ENCODE measurements at places on chromosomes 12 and 14.

DNA sequence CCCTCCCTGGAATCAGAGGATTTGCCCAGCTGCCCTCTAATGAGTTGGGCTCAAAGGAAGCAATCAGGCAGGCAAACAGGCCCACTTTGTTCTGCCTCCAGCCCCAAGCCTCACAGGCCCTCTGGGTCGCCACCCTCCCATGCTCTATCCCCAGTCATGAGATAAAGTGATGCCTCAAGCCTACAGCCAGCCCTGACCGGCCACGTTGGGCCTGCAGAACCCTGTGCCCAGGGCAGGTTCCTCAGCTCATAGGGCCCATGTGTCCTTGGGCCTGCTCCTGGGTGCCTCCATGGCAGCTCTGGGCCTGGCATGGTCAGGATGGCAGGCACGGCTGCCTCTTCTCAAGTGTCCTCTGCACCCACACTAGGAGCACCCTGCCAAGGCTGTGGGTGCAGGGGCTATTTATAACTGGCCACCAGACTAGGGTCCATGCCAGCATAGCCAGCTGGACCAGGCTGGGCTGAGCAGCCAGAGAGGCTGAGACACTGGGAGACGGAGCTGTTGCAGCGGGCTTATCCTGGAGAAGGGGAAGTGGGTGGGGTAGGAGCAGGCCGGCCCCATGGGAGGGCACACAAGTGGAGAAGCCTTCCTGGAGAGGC is 20.2 kb downstream of the HDAC7 start:
- no peak for DNase-seq
- no peaks in the 10 kb centered on the region for H3K27me3 ChIP-seq
- H3K36me3 ChIP-seq = peaks cover 28% of the 10 kb centered on the region
- H3K4me3 ChIP-seq = no peak overlapping the region

GRCh38 chr12:94225947-94226630 is 77.7 kb downstream of the PLXNC1 start:
- no peak overlapping the region for H3K27ac ChIP-seq
- H3K27me3 ChIP-seq = no peaks in the 10 kb centered on the region
- no peak overlapping the region for H3K4me3 ChIP-seq
- H3K36me3 ChIP-seq = no peaks in the 10 kb centered on the region
- H3K4me1 ChIP-seq = no peaks in the 10 kb centered on the region

DNA sequence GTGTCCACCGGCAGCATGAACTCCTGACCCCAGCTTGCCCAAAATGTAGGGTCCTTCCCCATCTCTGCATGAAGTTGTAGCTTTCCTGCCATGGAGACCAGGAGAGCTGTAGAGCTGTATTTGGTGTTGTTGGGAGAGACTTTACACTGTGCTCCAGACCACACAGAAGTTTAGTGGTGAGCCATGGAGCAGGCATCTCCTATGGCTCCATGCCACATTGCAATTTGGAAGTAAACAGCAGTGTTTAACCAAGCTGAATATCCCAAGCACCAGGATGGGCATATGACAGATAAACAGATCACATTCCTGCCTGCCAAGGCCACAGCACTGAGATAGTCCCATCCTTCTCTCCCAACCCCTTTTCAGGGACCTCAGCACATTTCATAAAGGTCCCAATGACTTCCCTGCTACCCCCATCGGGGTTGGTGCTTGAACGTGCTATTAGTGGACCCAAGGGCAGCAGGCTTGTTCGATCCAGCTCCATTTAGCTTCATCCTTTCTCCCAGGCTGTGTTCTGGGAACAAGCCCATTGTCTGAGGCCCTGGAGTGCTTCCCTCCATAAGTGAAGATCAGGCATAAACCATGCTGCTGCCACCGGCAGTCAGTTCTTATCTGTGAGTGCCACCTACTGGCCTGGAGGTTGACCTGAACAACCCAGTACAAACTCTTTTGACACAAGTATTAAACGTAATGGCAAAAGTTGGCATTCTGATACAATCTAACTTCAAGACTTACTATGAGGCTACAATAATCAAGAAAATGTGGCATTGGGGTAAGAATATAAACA is 172.3 kb upstream of the ATXN7L3B start:
- H3K27me3 ChIP-seq = no peaks in the 10 kb centered on the region
- no peaks in the 10 kb centered on the region for H3K36me3 ChIP-seq
- no peaks in the 10 kb centered on the region for H3K4me1 ChIP-seq
- no peak overlapping the region for H3K27ac ChIP-seq

DNA sequence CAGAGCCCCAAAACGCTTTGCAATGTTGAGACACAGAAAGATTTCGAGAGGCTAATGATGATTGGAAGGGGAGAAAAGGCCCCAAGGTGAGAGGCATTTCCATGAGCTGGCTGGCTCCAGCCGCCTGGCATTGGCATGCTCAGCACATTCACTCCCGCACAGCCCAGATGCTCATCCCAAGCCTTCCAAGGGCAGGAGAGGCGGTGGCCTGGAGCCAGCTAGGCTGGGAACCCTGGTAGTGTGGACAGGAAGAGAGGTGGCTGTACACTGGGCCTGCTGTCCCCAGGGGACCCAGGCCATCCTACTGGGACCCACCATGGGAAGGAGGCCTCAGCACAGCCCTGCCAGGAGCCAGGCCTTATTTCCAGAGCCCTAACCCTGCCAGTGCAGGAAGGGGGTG is 72.2 kb downstream of the SPTB start:
- H3K36me3 ChIP-seq = no peaks in the 10 kb centered on the region
- no peak for DNase-seq
- H3K4me1 ChIP-seq = no peaks in the 10 kb centered on the region
- H3K4me3 ChIP-seq = no peak overlapping the region
- no peak overlapping the region for H3K27ac ChIP-seq

DNA sequence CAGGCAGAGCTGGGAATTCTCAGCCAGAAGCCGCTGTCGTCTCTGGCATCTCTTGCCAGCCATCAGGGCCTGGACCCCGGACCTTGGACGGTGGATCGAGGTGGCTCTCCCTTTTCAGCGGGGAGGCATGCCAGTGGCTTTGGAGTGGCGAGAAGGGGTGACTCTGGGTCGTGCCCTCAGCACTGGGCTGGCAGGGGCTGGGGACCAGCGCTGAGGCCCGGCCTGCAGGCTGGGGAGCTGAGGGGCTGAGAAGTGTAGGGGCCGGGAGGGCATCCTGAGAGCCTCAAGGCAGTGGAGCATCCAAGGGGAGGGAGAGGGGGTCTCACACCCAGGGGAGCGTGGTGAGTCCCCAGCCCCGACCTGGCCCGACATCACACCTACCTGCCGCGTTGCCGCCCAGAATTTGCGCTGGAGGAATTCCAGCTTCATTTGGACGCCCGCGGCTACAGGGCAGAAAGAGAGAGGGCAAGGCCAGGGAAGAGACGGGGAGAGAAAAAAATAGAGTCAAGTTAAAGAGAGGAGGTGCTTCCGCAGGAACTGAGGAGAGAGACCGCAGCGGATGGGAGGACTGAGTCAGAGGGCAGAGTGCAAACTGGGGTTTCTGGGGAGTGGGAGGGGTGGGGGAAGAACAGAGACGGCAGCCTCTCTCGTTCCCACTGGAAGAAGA is 9.0 kb upstream of the LRTM2 start:
- no peaks in the 10 kb centered on the region for H3K36me3 ChIP-seq
- H3K27ac ChIP-seq = no peak overlapping the region
- DNase-seq = no peak
- H3K4me3 ChIP-seq = no peak overlapping the region
- H3K27me3 ChIP-seq = no peaks in the 10 kb centered on the region
- H3K4me1 ChIP-seq = no peaks in the 10 kb centered on the region

GRCh38 chr14:87623616-87624015 is 369.4 kb downstream of the GALC start:
- no peak for DNase-seq
- H3K4me3 ChIP-seq = no peak overlapping the region
- no peaks in the 10 kb centered on the region for H3K36me3 ChIP-seq
- no peaks in the 10 kb centered on the region for H3K27me3 ChIP-seq
- peaks cover 7% of the 10 kb centered on the region for H3K4me1 ChIP-seq

DNA sequence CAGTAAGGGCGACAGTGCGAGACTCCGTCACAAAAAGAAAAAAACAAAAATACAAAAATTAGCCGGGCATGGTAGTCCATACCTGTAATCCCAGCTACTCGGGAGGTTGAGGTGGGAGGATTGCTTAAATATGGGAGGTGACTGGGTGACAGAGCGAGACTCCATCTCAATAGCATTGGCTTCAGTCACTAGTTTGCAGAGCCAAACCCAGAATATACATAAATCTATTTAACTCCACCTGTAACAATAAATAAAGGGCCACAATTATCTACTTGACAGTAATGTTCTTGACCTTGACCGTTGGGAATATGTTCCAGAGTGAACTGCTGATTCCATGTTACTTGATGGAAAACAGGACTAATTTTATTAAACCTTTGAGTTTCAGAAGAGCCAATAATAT is 198.9 kb upstream of the MDGA2 start:
- no peaks in the 10 kb centered on the region for H3K27me3 ChIP-seq
- no peak overlapping the region for H3K4me3 ChIP-seq
- no peak for DNase-seq
- H3K4me1 ChIP-seq = no peaks in the 10 kb centered on the region

DNA sequence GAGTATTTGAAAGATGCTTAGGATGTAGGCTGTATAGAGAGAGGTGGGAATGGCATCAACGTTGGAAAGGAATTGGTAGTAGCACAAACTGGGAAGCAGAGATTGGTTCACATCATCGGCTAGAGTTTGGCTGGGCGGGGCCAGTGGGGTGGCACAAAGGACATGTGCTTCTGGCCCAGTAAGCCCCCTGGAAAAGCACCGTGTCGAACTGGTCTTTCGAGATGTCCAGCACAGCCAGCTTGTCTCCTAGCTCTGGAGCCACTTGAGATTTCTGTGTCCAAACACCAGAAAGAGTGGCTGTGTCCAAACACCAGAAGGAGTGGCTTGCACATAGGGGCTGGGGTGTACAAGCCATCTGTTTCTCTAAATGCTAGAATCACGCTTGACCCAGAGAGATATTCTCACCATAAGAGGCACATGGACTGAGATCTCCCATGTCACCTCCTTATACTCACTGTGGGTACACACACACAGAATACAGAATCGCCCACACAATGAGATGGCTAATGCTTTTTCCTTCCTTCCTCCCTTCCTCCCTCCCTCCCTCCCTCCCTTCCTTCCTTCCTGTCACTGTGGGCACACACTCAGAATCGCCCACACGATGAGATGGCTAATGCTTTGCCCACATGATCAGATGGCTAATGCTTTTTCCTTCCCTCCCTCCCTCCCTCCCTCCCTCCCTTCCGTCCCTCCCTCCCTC is 41.8 kb upstream of the KCNK13 start:
- H3K36me3 ChIP-seq = peaks cover 52% of the 10 kb centered on the region
- H3K27ac ChIP-seq = no peak overlapping the region
- DNase-seq = no peak
- H3K4me1 ChIP-seq = no peaks in the 10 kb centered on the region
- no peak overlapping the region for H3K4me3 ChIP-seq

DNA sequence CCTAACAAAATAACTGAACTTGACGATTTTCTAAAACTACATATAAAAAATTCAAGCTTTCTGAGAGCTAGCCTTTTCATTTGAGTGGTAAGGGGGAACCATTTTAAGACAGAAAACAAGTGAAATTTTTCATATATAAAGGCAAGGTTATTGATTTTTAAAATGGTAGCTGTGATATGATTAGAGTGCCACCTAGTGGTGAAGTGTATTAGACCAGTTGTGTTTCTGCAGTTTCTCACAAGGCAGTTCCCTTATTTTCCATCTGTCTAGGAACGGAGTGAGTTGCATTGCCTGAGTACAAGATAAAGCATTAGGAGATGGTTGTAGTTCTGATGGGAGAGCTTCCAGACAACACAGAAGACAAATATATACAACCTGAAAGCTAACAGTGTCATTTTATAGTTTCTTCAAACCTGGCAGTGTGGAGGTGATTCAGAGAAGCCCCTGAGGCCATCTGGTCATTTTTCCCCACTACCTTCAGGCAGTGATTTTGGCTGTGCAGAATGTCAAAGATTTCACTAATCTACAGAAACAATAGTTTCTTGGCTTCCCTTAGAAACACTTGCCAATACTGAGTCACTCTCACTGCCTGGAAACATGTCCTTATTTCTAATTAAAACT is 180.8 kb downstream of the C12orf50 start:
- H3K36me3 ChIP-seq = no peaks in the 10 kb centered on the region
- H3K27me3 ChIP-seq = no peaks in the 10 kb centered on the region
- no peak overlapping the region for H3K4me3 ChIP-seq
- peak; percentile 62 for DNase-seq
- H3K4me1 ChIP-seq = no peaks in the 10 kb centered on the region

DNA sequence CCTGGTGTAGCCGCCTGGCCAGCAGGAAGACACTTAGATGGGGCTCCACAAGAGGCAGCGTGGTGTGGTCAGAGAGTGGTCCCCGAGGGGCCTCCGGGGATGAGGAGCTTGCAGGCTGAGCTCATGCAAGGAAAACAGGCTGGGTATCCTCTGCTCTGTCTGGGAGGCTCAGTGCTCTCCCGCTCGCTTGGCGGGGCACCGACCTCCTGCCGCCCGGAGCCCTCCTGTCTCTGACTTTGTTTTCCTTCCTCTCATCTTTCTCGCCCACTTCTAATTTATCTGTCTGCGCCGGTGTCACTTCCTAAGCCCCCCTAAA is 31.3 kb upstream of the DLK1 start:
- no peak overlapping the region for H3K27ac ChIP-seq
- peaks cover 3% of the 10 kb centered on the region for H3K27me3 ChIP-seq
- no peak overlapping the region for H3K4me3 ChIP-seq
- H3K36me3 ChIP-seq = no peaks in the 10 kb centered on the region

DNA sequence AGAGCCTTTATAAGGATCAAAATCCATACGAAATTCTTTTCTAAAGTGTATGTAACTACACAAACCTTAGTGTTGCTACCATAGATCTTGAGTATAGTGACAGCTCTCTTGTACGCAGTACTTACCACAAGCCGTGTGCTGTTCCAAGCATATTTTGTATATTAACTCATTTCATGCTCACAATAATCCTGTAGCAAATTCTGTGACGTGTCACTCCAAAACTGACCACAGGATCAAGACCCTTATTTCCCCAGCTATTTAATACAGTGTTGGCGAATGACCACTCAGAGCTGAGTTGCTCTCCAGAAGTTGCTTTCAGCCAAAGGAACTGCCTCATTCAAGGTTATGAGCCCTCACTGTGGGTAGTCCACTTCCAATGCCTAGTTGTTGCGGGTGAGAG is 169.8 kb downstream of the BTG1 start:
- DNase-seq = no peak
- no peak overlapping the region for H3K4me3 ChIP-seq
- no peaks in the 10 kb centered on the region for H3K36me3 ChIP-seq
- H3K27ac ChIP-seq = no peak overlapping the region
- no peaks in the 10 kb centered on the region for H3K4me1 ChIP-seq
- no peaks in the 10 kb centered on the region for H3K27me3 ChIP-seq

GRCh38 chr12:26406813-26407212 is 211.4 kb downstream of the SSPN start:
- no peak overlapping the region for H3K4me3 ChIP-seq
- H3K27ac ChIP-seq = no peak overlapping the region
- no peak for DNase-seq
- H3K36me3 ChIP-seq = no peaks in the 10 kb centered on the region
- no peaks in the 10 kb centered on the region for H3K4me1 ChIP-seq
- no peaks in the 10 kb centered on the region for H3K27me3 ChIP-seq

DNA sequence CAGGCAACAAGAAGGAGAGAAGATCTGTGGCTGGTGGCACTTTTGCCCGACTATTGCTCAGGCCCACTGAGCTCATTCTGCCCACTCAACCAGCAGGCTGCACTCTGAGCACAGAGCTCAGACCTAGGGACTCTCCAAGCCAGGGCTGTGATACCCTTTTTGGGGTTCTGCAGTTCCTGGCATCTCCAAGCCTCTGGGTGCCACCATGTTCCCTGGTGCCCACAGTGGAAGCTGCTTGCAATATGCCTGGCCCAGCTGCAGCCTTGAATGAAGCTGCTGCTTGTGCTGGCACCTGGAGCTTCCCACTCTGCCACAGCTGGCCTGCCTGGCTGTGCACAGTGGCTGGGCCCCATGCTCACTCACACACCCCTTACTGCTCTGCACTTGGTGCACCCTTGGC is 236.1 kb downstream of the ADGRD1 start:
- H3K4me3 ChIP-seq = no peak overlapping the region
- no peaks in the 10 kb centered on the region for H3K4me1 ChIP-seq
- no peak for DNase-seq
- no peaks in the 10 kb centered on the region for H3K27me3 ChIP-seq
- H3K27ac ChIP-seq = no peak overlapping the region
